CD8-positive, alpha-beta T cell (primary cell): ENCODE measurements at places on chromosomes 4 and X. TPM values are rescaled to one million over a fixed set of nuclear protein-coding genes. Genes with fewer than 3 reads are reported as not detected.

Gene PPP1R3F
- total RNA-seq: 4.8 TPM

Gene CISD2
- 14.3 TPM for total RNA-seq

Gene BMX
- not detected for total RNA-seq

Gene SFRP2
- not detected for total RNA-seq

Gene IBSP
- not detected for total RNA-seq

Gene VCX
- not detected for total RNA-seq

Gene WNK3
- total RNA-seq: not detected

Gene MAGEH1
- 13.0 TPM for total RNA-seq

Gene PAGE5
- total RNA-seq: not detected

Gene PNCK
- total RNA-seq: 0.44 TPM

Gene FAT1
- total RNA-seq: not detected

Gene GABRG1
- total RNA-seq: not detected

Gene RIPPLY1
- total RNA-seq: not detected

Gene OPN1MW
- not detected for total RNA-seq

Gene ADH1B
- total RNA-seq: not detected

Gene CHRNA9
- 0.14 TPM for total RNA-seq

Gene SSX4B
- total RNA-seq: not detected

Gene TLR6
- total RNA-seq: 0.31 TPM

Gene ADH1C
- not detected for total RNA-seq

Gene TEX13D
- total RNA-seq: not detected

Gene BMPR1B
- total RNA-seq: not detected

Gene ADH1A
- total RNA-seq: not detected

Gene ARR3
- not detected for total RNA-seq

Gene PPP4R3C
- total RNA-seq: not detected

Gene CSAG2
- total RNA-seq: not detected

Gene UBE2K
- 35.8 TPM for total RNA-seq

Gene CFAP47
- not detected for total RNA-seq

Gene SYTL5
- total RNA-seq: not detected

Gene SYP
- 0.44 TPM for total RNA-seq

Gene PHOX2B
- not detected for total RNA-seq

Gene TRIM75
- total RNA-seq: not detected

Gene PF4V1
- total RNA-seq: not detected

Gene DCAF12L1
- not detected for total RNA-seq

Gene XK
- total RNA-seq: not detected

Gene TLR1
- total RNA-seq: 10.1 TPM

Gene NLGN4X
- not detected for total RNA-seq

Gene VEGFD
- total RNA-seq: not detected

Gene ADRA2C
- not detected for total RNA-seq

Gene LIMCH1
- total RNA-seq: not detected

Gene EMCN
- not detected for total RNA-seq

Gene ZCCHC18
- total RNA-seq: 7.5 TPM

Gene TCEAL6
- total RNA-seq: not detected

Gene SLITRK4
- not detected for total RNA-seq

Gene HAND2
- not detected for total RNA-seq

Gene KLHL34
- 0.25 TPM for total RNA-seq

Gene ZAR1
- not detected for total RNA-seq

Gene XG
- total RNA-seq: not detected
